SK-N-SH (cell line): ENCODE measurements at places on chromosomes 13 and 19.

- DNase-seq: peak; percentile 44
Measured at GRCh38 chr13:99677116-99677951, 176.1 kb downstream of the TM9SF2 start.

- no peak for DNase-seq
Measured at GRCh38 chr19:1904860-1905109, 414 bp upstream of the ADAT3 start.

DNA sequence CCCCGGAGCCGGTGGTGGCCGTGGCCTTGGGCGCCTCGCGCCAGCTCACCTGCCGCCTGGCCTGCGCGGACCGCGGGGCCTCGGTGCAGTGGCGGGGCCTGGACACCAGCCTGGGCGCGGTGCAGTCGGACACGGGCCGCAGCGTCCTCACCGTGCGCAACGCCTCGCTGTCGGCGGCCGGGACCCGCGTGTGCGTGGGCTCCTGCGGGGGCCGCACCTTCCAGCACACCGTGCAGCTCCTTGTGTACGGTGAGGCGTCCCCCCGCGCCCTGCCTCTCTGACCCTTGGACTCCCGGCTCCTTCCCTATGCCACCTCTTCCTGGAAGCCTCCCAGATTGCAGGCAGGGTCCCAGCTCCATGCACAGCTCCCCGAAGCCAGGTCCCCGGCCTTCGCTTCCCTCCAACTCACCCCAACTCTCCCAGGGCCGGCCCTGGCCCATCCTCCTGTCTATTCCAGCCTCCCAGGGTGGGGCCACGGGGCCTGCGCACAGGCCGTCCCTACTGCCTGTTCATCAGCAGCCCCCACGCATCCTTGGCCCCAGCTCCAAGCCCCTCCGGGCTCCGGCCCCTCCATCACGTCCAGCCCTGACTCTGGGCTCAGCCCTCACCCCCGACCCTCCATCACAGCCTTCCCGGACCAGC, 1.7 kb downstream of the MADCAM1 start:
- DNase-seq: peak; percentile 53

- no peak for DNase-seq
Measured at GRCh38 chr13:63773476-63773875, 2357.8 kb upstream of the PCDH20 start.

DNA sequence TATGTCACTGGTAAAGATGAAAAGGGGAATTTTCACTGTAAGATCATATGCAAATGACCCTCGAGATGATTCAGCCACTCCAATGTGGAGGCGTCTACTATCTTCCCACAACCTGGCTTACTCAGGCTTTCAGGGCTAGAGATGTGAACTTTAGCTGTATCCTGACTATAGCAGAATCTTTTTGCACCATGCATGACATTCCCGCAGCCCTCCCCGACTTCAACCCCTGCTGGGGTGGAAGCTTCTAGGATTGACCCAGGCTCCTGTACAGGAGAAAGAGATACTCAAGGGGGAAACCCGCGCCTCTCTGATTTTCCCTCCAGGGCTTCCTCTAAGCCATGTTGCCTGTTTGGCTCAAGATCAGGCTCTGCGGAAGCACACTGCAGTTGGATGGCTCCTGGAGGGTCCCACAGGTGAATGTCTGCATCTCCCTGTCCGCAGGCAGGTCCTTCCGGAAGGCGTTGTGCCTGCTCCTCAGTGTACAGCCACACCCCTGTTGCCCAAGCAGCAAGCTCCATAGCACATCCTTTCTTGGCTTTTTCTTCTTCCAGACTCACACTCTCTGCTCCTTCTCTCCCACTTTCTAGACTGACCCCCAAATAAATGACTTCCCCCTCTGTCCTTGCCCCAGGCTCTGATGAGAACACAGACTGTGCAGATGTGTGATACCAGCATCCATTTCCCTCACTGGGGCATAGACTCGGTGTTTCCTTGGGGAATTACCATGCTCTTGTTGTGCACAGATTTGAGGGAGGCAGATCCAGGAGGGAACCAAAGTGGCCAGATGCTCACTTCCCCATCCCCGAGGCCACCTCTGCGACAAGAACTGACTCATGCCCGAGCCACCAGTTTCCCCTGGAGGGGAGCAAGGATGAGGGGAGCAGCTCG, 29.1 kb upstream of the POP4 start:
- no peak for DNase-seq

- no peak for DNase-seq
Measured at GRCh38 chr13:60662595-60662994, 265.6 kb downstream of the TDRD3 start.

DNA sequence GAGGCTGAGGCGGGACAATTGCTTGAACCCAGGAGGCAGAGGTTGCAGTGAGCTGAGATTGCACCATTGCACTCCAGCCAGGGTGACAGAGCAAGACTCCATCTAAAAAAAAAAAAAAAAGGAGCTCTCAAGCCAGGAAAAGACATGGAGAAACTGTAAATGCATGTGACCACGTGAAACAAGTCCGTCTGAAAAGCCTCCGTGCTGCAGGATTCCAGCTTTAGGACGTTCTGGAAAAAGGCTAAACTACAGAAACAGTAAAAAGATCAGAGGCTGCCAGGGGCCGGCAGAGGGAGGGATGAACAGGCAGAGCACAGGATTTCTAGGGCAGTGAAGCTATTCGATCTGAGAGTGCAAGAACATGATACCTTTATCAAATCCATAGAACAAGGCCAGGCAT, 40.7 kb upstream of the NDUFS7 start:
- no peak for DNase-seq

DNA sequence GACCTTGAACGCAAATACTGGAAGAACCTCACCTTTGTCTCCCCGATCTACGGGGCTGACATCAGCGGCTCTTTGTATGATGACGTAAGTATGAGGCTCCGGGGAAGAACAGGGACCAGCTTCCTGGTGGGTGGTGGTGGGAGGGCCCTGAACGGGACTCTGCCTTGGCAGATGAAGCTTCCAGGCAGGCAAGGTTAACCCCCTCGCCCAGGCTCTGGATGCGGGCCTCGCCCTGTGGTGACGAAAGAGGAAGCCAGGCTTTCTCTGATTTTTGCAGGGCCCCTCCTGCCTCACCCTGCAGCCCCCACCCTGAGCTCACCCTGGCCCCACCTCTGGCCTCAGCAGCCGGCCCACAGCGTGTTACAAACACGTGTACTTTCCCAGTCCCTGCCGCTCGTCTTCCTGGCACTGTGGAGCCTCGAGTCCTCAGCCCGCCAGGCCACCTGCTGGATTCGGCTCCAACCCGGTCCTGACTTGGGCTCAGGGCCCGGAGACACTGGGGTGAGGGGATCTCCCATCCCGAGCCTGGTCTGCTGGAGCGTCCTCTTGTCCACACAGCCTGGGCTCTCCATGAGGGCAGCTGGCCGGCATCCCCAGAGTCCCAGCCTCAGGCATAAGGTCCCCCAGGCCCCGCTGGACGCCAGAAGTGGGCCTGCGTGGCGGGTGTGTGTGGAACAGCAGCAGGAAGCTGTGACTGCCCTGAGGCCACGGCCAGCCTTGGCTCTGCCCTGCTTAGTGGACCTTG, 72.4 kb downstream of the KDM4B start:
- DNase-seq: no peak

GRCh38 chr19:34577056-34577455, 95.5 kb downstream of the WTIP start:
- DNase-seq: no peak

GRCh38 chr13:79402074-79402635, 3.9 kb downstream of the RBM26 start:
- no peak for DNase-seq

DNA sequence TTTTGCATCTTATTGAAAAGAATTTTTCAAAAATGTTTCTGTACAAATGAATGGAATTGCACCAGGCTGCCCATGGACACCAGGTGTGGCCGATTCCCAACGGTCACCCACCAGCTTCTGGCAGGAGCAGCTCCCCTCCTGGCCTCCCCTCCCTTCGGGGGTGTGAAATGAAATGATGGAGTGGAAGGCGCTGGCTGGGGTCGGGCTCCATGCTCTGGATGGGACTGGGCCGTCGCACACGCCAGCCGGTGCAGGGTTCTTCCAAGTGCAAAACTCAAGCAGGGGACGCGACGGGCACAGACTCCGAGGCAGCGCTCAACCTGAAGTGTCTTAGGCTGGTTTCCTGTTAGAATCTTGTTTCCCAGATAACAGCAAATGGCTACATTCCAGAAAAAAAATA, 21.9 kb downstream of the C19orf44 start:
- DNase-seq: no peak

DNA sequence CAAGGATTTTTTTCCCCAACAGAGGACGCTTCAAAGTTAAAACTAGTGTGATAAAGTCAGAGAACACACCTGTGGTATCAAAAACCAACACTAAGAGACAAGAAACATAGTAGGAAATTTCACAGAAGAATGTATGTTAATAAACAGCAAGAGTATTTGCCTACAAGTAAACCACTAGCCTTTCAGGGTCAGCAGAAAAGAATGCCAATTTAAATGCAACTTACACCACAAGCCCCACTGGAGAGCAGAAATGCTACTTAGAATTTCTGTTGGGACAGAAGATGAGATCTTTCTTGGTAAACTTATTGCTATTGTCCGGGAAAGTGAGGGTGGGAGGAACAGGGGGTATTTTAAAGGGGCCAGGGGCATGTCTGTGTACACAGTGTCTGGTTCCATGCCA, 68.6 kb downstream of the STK24 start:
- DNase-seq: no peak

- DNase-seq: no peak
Measured at GRCh38 chr19:7257148-7258040, 36.8 kb downstream of the INSR start.

- DNase-seq: no peak
Measured at GRCh38 chr13:22176968-22177520, 506.2 kb downstream of the FGF9 start.

DNA sequence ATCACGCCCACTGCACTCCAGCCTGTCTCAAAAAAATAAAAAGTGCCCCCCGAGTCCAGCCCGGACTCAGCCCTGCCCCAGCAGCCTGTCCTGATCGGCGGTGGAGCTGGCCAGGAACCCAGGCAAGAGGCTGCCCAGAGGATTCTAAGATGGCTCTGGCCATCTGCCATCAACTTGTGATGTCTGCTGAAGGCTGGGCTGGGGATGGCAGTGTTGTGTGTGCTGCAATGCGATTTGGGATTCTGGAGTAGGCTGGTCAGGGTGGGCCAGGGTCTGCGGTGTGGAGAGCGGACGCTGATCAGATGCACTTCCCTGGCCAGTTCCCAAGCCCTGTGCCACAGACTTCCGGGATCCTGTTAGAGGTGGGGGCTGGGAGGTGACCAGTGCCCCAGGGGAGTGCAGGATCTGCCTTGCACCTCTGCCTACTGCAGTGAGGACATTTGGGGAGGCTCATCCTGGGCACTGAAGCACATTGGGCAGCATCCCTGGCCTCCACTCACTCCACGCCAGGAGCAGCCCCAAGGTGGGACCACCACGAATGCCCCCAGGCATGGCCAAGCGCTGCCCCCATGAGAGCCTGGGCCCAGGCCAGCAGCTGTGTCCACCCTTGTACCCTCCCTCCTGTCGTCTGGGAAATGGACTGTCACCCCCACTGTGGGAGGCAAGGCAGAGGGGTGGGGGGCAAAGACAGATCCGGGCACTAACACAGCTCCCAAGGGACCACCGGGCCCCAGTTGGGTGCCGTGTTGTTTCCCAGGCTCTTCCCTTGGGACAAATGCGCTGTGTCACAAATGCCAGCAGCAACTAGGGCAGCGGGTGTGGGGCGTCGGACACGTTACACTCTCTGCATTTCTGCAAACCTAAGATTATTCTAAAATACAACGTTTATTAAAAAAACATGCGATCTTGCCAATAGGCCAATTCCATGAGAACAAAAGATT, 3.4 kb upstream of the TBXA2R start:
- DNase-seq: no peak

DNA sequence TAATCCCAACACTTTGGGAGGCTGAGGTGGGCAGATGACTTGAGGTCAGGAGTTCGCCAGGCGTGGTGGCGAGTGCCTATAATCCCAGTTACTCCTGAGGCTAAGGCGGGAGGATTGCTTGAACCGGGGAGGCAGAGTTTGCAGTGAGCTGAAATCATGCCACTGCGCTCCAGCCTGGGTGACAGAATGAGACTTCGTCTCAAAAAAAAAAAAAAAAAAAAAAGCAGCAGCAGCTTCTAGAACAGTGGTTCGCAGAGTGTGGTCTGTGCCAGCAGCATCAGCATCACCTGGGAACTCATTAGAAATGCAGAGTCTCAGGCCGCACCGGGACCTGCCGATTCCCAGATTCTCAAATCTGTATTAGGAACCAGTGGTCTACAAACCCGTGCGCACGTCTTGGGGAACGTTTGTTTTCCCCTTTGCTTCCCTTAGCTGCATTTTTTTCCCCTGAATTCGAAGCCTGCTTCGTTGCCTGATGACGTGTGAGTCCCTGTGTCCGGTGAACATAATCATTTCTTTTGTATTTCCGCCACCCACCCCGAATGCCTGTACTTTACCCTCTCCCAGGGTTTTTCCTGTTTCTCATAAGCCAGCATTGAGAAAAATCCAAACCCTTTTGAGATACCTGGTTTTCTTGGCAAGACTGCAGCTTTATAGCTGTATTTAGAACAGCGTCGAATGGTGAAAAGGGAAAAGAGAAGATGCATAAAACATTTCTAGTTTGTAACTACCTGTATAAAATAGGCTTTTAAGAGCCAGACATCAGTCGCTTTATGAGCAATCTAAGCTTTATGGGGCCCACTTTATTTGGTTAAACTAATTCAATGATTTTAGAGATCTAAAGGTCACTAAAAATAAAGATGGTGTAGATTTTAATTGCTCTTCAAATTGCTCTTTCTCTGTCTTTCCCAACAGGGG, 49.8 kb downstream of the BICRA start:
- no peak for DNase-seq

GRCh38 chr13:79222427-79223205, 183.4 kb downstream of the RBM26 start:
- no peak for DNase-seq

GRCh38 chr19:10660346-10660745, 6.2 kb downstream of the ILF3 start:
- no peak for DNase-seq

DNA sequence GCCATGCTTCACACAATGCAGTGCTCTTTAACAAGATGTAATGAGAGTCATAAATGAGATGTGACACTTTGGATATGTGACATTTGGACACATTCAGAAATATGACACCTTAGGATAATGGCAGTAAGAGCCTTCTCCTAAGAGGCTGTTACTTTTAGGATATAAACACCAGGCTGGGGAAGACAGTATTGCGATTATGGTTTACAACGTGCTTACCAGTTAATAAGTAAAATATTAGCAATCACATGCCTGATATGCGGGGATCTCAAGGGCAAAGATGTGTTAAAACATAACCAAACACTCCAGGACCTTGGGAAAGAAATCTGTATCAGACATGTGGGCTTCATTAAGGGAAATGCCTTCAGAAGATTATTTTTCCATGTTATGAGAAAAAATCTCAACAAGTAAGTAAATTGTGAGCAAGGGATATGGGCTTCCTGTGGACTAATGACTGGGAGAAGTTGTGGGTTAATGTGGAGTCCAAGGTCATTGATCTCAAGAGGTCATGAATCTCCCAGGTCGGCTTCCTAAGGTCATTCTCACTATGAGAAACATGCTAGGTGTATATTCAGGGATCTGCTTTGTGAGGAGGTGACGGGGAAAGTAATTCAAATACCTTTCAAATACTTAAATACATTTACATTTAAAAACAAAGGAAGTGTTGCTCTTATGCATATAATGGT, 105.3 kb downstream of the STARD13 start:
- no peak for DNase-seq
